RWPE2 (cell line): ENCODE measurements at places on chromosomes 7 and 10.

DNA sequence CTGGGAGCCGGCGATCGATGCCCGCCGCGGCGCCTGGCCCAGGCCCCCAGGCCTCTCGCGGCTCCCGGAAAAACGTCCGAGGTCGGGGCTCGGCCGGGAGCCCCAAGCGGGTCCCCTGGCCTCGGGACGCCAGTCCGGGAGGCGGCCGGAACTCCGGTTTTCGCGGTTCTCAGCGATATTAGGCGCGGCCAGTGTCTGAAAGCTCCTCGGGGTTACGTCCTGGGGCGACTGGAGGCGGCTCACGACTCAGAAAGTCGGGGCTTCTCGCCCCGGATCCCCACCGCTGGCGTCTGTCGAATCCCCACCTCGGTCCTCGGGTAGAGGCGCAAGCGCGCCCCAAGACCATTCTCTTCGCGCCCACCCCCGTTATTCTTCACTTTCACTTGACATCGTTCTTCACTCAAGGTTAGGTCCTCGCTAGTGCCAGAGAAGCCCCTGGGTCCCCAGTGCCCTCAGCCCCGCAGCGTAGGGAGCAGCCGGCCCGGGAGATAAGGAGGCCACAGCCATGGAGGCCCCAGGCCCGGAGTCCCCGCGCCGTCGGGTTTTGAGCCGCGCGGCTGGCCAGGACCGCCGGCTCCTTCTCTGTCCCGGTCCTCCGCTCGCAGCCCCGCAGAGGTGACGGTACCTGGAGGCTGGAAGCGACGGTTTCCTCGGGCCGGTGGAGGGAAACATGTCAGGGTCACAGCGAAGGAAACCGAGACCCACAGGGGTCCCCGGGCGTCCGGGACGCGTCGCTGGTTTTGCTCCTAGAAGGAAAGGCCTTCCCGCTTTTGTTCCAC lies 35.2 kb upstream of the EBLN1 start:
- H3K27ac ChIP-seq, result no peak overlapping the region
- DNase-seq, result no peak
- no peaks in the 10 kb centered on the region for H3K36me3 ChIP-seq

DNA sequence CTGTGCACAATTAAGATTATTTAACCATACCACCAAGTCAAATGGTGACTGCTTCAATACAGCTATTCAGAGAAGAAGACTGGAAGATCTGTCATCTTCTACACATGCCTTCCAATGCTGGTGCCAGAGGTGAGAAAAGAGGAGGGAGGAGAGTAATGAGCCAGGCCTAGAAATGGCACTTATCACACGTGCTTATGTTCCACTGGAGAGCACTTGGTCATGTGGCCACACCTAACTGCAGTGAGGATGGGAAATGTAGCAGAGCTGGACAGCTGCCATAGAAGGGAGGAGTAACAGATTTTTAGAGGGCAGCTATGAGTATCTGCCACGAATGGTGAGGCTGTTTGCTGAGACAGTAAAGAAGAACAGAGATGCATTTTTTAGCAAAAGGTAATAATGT lies 77.1 kb downstream of the MPLKIP start:
- no peak overlapping the region for H3K4me3 ChIP-seq
- H3K27me3 ChIP-seq, result no peaks in the 10 kb centered on the region
- no peak for DNase-seq
- peaks cover 40% of the 10 kb centered on the region for H3K36me3 ChIP-seq
- no peaks in the 10 kb centered on the region for H3K4me1 ChIP-seq

GRCh38 chr10:84543948-84544347 lies 215.6 kb downstream of the CCSER2 start:
- H3K4me1 ChIP-seq, result peaks cover 10% of the 10 kb centered on the region
- H3K27me3 ChIP-seq, result no peaks in the 10 kb centered on the region
- no peak for DNase-seq
- H3K4me3 ChIP-seq, result no peak overlapping the region
- H3K27ac ChIP-seq, result no peak overlapping the region

GRCh38 chr7:109879287-109879828 lies 1211.6 kb upstream of the LRRN3 start:
- H3K27ac ChIP-seq, result no peak overlapping the region
- H3K4me1 ChIP-seq, result no peaks in the 10 kb centered on the region
- H3K27me3 ChIP-seq, result no peaks in the 10 kb centered on the region
- no peak overlapping the region for H3K4me3 ChIP-seq
- no peaks in the 10 kb centered on the region for H3K36me3 ChIP-seq

DNA sequence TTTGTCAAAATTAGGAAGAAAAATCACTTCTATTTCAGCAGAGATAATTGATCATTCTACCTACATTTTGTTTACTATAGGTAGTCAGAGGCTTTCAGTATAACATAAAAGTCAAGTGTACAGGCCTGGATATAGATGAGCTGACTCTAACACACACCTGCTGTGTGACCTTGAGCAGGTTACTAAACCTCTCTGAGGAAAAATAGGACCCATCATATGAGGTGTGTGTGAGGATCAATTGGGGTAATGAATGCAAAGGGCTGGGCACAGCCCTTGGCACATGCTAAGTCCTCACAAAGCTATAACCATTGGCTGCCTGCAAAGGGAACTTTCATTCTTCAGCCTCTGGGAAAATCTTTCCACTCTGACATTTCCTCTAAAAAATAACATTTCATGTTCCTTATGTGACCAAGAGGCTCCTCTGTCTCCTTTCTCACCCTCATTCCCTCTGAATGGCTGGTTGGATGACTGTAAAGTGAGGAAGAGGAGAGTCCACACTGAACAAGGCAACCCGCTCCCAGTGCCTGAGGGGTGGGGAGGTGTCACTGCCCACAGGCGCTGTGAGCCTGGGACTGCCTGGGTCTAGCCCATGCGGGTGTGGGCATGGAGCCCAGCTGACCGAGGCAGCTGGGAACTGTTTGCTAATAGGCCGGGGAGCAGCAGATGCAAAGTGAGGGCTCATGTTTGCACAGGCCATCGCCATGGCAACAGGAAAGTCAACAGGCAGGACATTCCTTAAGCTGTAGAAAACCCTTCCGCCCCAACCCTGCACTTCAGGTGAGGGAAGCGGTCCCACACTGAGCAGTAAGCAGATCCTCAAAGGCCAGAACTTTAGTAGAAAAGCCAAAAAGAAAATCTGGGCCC lies 36.8 kb downstream of the MYOF start:
- no peaks in the 10 kb centered on the region for H3K27me3 ChIP-seq
- peaks cover 74% of the 10 kb centered on the region for H3K36me3 ChIP-seq
- peak overlapping the region; percentile 99 for H3K27ac ChIP-seq
- peaks cover 51% of the 10 kb centered on the region for H3K4me1 ChIP-seq
- no peak overlapping the region for H3K4me3 ChIP-seq
- DNase-seq, result peak; percentile 98
